ENCODE measurements at places on chromosomes 13 and 19.

DNA sequence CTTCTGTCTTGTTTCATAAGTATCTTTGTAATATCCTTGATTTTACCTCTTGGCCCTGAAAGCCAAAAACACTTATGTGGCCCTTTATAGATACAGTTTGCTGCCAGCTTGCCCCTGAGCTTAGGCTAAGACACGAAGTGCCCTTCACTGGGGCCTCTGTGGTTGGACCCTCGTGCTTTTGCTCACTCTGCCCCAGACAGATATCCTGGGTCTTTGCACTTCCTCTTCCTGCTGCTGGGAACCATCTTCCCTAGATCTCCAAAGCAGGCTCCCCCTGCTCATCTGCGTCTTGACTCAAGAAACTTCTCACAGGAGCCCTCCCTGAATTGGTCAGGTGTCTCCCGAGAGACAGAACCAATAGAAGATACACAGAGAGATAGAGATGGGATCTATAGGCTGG lies 2.0 kb upstream of the TNFSF14 start:
- DNase-seq = no peak

- no peak for DNase-seq
Measured at GRCh38 chr19:56119582-56119978, 1.5 kb downstream of the ZNF787 start.

DNA sequence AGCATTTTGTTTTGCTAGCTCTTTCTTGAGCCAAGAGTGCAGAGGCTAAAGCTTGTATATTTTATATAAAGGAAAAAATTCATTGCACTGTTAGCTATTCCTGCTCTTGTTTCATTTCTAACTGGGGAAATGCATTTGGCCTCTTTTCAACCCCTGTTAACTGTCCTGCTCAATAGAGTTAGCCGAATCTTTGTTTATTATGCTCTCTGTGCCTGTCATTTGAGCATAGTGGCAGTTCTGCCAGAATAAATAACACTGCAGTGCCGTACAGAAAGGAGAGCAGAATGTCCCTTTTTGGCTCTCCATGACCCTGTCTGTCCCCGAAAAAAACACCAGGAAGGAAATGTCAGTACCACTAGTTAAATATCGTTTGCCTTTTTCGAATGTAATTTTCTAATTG lies 350.8 kb downstream of the MYO16 start:
- no peak for DNase-seq

DNA sequence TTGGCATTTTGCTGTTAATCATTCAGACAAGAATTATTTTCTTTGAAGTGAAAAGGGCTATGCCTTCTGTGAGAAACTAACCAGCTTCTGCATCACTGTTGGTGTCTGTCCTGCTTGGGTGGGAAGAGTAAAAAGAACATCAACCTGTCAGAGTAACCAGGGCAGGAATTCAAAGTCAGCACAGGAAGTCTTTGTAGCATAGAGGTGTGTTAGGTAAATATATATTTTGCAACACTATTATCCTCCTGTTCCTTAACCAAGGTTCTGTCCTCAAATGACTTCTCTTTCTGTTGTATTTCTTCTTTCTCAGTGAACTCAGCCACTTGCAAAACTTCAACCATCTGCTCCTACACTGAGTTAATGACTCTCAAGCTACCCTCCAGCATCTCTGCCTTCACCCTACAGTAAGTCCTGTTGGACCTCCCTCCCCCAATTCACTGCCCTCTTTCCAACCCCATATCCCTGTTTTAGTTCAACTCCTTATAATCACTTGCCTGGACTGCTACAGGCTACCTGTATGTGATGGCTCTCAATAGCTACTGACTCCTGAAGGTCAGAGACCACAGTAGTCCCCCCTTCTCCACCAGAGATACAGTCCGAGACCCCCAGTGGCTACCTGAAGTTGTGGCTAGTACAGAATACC lies 49.9 kb downstream of the SMAD9 start:
- no peak for DNase-seq

DNA sequence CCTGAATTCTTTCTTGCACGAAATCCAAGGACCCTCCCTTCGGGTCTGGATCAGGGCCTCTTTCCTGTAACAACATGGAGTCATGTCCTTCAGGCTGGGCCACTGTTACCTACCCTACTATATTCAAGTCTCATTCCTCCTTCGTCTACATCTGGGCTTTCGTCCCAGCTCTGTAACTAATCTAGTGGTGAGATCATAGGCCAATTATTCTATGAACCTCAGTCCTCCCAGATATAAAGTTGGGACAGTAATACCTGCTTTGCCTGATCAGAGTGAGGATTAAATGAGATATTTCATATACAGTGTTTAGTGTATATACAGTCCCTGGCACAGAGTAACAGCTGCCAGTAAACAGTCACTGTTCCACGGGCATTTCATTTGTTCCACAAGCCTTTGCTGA lies 48.3 kb upstream of the ATP12A start:
- DNase-seq = no peak

DNA sequence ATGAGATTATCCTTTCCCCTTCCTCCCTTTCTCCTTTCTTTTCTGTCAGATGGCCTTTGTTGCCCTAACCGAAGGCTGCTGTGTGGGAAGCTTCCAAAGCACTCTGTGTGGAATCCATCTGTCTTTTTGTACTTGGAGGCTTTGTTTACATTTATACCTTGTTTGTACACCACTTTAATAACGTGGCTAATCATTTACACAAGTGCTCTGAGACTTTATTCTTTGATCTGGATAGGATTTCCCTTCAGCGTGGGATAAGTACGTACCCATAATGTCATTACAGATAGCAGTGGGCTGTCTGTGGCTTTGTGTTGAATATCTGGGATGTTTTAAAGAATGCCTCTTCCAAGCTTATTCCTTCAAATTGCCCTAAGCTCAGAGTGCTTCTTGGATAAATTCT lies 684.7 kb upstream of the SLITRK5 start:
- no peak for DNase-seq

GRCh38 chr19:14542711-14543328 lies 13.4 kb downstream of the TECR start:
- DNase-seq = no peak

DNA sequence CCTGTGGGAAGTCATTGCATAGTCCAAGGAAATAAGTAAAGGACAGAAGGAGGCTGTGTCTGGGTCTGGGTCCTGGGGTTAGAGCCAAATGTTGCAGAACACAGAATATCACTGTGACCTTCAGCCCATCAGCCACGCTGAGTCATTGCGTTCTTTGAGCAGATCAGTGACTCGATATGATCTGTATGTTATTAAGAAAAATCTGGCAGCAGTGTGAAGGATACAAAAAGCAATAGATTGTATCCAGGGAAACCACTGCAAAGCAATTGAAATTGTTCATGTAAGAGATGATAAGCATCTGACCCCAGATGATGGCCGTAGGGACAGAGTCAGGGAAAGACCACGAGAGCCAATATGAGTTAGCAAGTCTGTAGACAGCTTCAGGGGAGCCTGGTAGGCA lies 1575.1 kb upstream of the SLC10A2 start:
- no peak for DNase-seq

GRCh38 chr13:21825186-21825585 lies 154.3 kb downstream of the FGF9 start:
- DNase-seq = no peak

DNA sequence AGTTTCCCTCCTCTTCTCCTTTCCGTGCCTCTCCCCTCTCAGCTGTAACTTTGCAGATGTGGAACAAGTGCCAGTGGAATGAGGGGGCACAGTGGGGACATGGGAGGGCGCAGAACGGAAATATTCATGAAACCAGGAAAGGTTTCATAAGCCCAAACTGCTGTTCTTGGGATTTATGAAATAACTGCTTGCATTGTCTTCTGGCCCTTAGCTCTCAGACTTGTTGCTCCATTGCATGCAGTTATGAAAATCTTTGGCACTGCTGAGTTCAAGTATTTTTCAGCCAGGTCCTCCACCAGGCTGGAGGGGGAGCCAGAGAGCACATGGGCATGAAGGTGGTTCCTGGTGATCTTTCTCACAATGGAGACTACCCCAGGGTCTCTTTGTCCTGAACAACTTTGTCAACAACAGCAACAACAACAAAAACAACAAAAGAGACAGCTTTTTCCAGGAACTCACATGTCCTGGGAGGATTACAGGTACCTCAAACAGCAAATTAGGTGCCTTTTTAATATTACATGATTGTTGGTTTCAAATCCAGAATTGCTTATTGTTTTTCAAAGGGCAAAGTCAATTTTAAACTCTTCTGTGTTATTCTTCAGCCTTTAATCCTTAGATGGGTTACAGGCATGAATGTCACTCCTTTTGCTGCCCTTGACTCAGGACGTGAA lies 1.5 kb downstream of the RGCC start:
- peak; percentile 40 for DNase-seq

- DNase-seq = no peak
Measured at GRCh38 chr13:97243915-97244781, 22.0 kb downstream of the MBNL2 start.

DNA sequence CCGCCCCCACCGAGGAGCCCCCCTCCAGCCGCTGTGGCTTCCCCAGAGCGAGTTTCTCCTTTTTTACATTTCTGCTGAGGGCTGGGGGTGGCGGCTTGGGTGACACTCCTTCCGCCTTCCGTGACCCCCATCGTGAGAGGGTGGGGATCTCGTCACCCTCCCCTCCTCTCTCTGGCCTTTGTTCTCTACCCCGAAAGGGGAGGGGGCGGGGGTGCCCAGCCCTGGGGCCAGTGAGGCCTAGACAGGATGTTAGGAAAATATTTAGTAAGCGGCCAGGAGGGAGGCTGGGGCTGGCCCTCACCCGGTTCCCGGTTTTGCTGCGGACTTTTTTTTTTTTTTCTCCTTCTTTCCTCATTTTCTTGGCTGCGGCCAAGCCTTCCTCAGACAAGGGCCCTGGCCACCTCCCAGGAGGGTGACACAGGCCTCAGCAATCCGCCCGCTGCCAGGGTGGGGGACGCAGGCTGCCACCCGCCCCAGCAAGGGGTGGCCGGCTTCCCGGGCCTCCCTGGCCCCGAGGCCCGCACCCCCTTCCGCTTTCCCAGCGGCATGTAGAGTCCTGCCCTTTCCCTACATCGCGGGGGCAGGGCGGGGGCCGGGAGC lies 3.9 kb downstream of the MIDN start:
- DNase-seq = no peak

- no peak for DNase-seq
Measured at GRCh38 chr19:45879971-45880370, 6.0 kb downstream of the IRF2BP1 start.

DNA sequence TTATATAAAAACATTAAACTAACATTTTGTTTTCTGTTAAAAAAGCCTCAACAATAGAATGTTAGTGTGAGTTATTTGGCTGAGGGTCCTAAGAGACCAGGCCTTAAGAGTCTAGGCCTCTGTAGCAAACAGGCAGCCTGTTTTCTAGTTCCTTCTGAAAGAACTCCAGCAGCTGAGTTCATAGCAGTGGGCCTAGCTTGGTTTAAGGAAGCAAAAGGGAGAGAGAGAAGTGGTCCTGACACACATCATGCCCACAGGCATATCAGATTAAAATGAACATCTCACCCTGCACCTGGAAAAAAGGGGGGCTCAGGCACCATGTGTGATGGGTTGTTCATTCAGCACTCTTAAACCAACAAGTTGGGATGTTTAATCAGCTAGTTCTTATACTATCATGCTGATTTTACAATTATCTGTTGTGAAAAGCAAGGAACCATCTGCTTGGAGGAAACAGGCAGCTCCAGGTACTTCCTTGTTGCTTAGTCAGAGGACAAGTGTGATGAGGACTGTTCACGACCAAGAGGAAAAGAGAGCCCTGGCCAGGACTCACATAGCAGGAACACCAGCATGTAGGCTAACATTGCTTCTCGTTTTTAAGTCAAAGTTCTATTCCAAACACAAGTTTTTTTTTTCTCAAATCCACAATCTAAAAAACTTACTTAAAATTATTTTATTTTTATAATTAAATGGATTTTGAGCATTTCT lies 81.3 kb upstream of the FRY start:
- no peak for DNase-seq

DNA sequence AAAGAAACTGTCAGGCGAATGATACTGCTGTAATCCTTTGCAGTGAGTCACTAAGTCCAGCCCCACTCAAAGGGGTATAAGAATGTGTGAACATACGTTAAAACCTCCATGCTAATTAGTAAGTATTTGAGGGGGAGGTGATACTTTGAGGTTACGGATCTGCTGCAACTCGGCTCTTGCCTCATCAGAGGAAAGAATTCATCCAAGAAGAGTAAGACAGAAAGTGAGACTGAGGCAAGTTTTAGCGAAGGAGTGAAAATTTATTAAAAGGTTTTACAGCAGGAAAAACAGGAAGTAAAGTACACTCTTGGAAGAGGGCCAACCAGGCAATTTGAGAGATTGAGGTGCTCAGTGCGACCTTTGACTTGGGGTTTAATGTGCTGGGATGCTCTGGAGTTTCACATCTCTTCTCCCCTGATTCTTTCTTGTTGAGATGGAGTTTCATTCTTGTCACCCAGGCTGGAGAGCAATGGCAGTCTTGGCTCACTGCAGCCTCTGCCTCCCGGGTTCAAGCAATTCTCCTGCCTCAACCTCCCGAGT lies 9.8 kb downstream of the CLEC4M start:
- no peak for DNase-seq

GRCh38 chr13:29472332-29472961 lies 123.0 kb downstream of the SLC7A1 start:
- DNase-seq = peak; percentile 35

- no peak for DNase-seq
Measured at GRCh38 chr13:45783346-45784043, 68.1 kb downstream of the SIAH3 start.

DNA sequence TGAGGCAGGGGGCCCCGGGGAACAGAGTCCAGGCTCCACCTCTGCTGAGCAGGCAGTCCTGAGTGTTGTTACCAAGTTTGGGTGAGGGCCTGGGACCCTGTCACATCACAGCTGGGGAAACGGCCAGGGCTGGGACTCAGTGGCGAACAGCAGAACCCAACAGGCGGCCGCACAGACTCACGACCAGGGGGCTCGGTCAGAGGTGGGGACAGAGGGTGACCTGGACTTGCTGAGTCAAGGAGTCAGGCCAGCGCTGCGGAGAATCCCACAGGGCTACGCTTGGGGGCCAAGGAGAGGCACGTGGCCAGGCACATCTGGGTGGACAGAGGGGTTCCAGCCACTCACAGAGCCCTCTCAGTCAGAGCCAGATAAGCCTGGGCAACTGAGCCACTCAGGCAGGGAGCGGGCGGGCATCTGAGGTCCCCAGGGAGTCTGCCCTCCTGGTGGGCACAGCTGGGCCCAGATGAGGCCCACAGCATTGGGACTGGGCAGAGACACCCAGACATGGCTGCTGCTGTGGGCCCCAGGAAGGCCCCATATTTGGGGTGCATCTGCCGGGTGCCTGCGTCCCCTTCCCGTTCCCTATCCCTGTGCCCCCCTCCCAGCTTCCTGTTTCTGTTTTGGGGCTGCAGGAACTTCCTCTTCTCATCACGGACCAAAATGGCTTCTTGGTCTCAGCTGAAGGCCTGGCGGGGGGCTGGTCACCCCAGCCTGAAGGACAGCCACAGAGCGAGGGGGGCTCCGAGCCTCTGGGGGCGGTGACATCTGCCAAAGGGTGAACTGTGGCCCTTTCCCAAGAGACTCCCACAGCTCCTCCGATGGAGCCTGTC lies 34.0 kb downstream of the CEBPA start:
- no peak for DNase-seq

DNA sequence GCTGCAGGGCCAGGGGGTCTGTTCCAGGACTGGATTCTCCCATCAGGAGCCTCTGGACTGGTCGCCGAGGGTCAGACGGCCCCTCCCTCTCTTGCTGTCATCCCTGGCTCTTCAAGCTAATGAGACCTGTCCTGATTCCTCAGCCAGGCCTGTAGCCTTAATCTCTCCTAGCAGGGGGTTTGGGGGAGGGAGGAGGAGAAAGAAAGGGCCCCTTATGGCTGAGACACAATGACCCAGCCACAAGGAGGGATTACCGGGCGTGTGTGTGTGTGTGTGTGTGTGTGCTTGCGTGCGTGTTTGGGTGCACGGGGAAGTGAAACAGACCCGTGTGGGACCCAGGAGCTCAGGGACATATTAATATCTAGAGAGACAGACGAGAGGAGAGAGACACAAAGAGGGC lies 1.9 kb upstream of the CRX start:
- DNase-seq = no peak

- no peak for DNase-seq
Measured at GRCh38 chr13:23460309-23460708, 26.8 kb upstream of the SACS start.
